ENCODE measurements at places on chromosomes 3 and 15.

DNA sequence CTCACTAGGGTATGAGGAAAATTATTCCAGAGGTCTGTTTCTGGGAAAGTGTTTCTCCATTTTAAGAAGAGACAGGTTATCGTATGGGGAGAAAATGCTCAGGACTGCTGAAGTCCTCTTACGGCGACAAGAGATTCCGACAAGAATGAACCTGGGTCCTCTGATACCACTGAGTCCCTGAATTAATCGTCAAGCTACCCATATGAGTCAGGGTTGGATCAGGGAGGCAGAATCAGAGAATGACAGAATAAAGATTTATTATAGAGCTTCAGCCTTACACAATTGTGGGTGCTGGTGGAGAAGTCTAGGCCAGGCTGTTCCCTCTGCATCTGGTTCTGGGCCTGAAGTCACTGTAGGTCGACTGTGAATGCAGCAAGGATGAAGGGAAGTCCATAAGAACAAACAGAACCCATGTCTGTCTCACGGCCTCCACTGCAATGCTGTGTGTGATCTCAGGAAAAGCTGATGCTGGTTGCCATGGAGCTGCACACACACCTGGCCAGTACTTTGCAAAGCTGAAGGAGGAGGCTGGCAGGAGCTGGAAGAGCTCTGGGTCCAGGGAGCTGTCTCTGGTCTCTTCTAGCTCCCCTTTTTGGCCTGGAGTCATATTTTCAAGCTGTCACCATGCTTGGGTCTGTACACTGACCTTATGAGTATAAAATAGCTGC, 83.9 kb downstream of the HHLA2 start:
- DNase-seq = no peak

DNA sequence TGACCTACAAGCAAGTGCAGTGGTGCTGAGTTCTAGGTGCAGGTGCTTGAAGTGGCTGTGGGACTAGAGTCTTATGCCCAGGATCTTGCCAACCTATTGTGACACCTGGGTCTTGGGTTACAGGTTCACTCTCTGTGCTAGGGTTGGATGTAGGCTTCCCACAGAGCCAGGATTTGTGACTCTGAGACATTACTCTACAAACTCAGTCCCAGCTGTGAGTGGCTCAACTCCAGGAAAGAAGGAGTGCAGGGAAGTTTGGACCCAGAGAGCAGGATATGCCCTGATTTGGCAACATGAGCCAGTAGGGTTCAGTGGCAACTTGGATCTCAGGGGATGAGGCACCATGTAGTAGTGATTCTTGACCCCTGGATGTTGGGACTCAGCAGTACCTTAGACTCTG, 182.2 kb downstream of the LPP start:
- DNase-seq = no peak

DNA sequence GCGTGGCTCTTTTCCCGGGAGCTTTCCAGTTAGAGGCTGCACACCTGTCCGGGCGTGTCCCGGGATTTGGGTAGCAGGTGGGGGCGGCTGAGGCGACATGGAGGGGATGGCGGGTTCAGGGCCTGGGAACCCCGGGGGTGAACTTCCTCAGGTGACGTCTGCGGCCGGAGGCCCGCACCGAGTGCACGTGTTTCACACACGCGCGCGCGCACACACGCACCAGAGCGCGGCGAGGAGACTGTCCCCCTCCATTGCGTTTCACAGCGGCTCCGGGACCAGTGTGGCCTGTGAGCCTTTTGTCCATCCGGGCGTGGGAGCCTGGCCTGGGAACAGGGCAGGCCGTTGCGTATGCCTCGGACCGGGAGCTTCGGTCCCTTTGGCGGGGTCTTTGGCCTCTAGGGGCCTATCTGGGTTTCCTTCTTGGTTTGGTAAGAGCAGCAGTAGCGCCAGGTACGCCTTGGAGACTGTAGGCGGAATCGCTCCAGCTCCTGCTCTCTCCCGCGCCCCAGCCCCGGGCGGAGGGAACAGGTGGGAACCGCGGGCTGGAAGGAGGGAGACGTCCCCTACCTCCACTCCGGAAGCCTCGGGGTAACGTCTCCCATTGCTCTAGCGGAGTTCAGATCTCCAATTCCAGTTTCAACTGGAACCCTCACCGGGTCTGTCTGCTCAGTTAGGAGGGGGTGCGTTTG, 220.0 kb downstream of the MEIS2 start:
- DNase-seq = no peak

DNA sequence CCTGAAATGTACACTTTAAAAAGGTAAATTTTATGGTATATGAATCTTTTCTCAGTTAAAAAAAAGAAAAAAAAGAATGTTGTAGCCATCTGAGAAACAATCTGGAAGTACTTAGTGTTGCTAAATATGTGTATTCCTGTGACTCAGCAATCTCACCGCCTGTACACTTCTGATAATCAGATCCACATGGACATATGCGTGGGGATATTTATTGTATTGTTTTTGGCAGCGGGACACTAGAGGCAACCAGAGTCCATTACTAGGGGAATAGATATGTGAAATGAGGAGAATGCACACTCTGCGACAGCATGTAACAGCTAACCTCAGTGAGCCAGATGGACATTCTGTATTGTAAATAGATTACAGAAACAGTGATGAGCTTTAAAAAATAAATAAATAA, 65.4 kb downstream of the AQP9 start:
- peak; percentile 65 for DNase-seq

- DNase-seq = no peak
Observed at GRCh38 chr3:50136714-50137405, 18.3 kb upstream of the SEMA3F start.

DNA sequence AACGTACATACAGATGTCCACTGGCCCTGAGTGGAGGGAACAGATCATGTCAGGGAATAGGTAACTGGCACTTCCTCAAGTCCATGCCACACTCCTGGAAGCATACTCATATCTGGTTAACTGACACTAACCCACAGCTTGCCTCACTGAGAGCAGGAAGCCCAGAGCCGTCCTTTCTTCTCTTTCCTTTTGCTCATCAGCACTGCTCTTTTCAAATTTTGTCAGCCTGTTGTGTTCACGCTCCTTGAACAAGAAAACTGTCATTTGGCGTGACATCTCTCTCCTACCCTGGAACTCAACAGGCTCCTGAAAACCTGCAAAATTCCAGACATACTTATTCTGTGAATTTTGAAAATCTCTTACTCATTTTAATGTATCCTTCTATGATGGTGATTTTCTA, 360.2 kb downstream of the MAGI1 start:
- DNase-seq = no peak

DNA sequence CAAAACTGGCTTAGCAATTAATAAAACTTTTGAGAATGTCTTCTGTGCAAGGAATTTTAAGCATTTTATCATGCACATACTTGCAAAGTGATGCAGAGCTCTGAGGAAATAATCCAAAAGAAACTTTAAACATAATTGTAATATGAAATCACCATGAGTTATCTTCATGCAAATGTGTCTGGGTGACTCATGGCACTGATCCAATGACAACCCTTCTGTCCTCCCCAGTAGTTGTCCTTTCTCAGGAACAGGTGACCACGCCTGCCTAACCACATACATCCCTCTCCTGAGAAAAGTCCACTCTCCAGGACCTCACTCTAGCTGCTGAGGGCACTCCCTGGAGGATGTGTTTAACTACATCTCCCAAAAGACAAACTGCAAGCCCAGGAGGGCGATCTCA, 530.6 kb upstream of the IL12A start:
- DNase-seq = no peak

- no peak for DNase-seq
Observed at GRCh38 chr3:13880811-13881156, 913 bp upstream of the WNT7A start.

- no peak for DNase-seq
Observed at GRCh38 chr3:132784502-132785025, 62.4 kb upstream of the NPHP3 start.

- DNase-seq = no peak
Observed at GRCh38 chr15:94921936-94922335, 690.6 kb downstream of the MCTP2 start.

- DNase-seq = peak; percentile 30
Observed at GRCh38 chr3:65020281-65021160, 332.7 kb upstream of the ADAMTS9 start.

DNA sequence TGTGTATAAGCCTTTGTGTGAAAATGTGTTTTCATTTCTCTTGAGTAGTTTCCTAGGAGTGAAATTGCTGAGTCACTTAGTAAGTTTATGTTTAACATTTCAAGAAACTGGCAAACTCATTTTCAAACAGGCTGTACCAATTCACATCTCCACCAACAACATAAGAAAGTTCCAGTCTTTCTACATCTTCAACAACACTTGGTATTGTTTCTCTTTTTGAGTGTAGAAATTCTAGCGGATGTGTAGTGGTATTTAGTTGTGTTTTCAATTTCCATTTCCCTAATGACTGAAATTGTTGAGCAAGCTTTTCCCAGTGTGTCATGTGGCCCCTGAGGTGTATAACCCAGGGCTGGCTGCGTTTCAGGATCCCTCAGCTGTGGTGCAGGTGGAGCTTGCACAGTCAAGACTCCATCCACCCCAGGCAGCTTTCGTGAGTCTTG, 258.5 kb downstream of the PDCD6IP start:
- DNase-seq = peak; percentile 53

- no peak for DNase-seq
Observed at GRCh38 chr15:58519516-58519915, 87.7 kb downstream of the LIPC start.

DNA sequence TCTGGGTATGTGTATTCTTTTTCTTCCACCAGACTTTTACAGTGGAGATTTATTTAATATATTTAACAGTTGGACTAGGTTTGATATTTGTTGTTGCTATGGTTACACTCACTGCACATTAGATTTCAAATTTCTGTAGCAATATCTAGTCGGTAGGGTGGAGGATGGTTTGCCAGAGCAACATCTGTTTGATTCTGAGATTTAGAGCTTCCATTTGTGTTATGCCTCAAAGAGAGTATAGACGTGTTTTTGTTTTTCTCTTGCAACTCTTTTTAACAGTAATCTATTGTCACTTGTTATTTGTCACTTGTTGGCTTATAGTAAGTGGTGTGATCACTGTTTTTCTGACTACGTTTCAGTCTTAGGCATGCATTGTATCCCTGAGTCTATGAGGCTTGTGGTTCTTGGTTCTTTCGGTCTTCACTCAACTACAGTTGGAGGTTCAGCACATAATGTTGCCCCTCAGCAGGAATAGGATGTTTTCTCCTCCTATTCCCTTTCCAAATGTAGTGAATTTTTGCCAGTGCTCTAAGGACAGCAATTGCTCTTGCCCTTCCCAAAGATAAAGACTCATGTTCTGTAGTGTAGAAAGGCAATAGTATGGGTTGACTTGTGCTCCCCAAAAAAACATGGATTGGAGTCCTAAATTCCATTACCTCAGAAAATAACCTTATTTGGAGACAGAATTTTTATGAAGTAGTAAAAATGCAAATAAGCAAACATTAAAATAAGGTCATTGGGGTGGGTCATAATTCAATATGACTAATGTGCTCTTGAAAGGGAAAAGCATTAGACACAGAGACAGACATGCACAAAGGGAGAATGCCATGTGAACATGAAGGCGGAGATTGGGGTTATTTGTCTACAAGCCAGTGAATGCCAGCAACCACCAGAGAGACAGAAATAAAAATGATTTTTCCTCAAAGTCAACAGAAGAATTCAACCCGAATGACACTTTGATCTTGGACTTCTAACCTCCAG, 692.1 kb downstream of the DIPK2A start:
- no peak for DNase-seq

Data from common myeloid progenitor, CD34-positive (primary cell).